ENCODE measurements at places on chromosomes 12 and 14.

DNA sequence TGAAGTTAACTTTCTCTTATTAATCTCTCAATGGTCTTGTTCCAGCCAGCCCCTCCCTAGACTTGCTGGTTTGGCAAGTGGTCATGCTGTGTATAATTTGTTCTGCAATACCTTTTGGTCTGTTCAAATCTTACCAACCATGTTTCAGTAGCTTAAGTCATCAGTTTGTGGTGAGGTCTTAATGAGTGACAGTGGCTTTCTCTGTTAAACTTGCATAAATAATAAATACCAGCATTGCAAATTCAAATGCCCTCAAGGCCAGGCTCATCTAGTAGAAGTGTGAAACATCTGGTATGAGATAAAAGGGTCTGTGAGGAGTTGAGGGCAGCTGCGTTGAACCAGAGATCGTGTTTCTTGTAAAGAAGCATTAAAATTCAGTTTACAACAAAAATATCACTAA, 319.5 kb downstream of the TMEM117 start:
- DNase-seq, result no peak

- DNase-seq, result no peak
Observed at GRCh38 chr14:64326502-64326901, 32.3 kb upstream of the ESR2 start.

DNA sequence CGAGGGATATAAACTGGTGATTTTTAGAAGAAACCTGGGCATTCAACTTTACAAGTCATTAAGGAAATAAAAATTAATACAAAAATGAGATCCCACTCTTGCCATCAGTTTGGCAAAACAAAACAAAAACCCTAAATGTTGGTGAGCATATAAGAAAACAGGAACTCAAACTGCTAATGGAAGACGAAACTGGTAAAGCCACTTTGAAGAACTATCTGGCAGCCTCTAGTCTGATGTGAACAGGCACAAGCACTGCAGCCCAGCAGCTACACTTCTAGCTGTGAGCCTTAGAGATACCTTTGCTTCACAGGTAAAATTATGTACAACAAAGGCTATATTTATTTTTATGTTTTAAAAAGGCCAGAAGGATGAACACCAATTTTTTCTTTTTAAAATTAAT, 459.6 kb downstream of the ZFP36L1 start:
- no peak for DNase-seq

- no peak for DNase-seq
Observed at GRCh38 chr14:38056270-38056669, 151.4 kb upstream of the SSTR1 start.

- DNase-seq, result no peak
Observed at GRCh38 chr14:39592116-39592789, 160.0 kb upstream of the FBXO33 start.

- DNase-seq, result no peak
Observed at GRCh38 chr12:9134981-9135628, 19.4 kb upstream of the A2M start.
